GM23248 (cell line): ENCODE measurements at places on chromosomes 7 and 10.
A peak's percentile ranks its signal among the peaks of the same experiment; 100 is the strongest.

DNA sequence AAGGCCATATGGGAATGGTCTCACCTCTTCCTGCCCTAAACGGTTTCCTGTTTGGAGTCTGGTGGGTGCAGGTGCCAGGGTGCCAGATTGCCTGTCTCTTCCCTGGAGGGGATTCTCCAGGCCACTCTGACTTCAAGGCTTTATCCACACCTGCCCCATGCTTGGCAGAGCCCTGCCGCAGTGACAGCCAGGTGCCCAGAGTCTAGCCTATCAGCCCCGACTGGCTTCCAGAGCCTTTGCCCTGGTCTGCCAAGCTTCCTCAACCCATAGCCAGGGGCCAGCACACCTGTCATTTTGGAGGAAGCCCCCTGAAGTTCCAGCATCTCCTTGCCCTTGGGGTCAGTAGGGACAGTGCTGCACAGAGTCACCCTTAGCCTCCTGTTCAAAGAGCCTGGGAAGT is 21.6 kb downstream of the TBATA start:
- no peak for DNase-seq

GRCh38 chr7:30349170-30349569 is 64.8 kb downstream of the ZNRF2 start:
- no peak for DNase-seq

- no peak for DNase-seq
Measured at GRCh38 chr10:73914036-73914435, 3.1 kb downstream of the PLAU start.

- DNase-seq, result peak; percentile 99
Measured at GRCh38 chr7:73715648-73716317, 3.7 kb downstream of the STX1A start.

- DNase-seq, result no peak
Measured at GRCh38 chr7:149398195-149398820, 62.6 kb downstream of the ZNF777 start.

GRCh38 chr7:107996072-107996882 is 6.7 kb downstream of the LAMB1 start:
- peak; percentile 65 for DNase-seq

DNA sequence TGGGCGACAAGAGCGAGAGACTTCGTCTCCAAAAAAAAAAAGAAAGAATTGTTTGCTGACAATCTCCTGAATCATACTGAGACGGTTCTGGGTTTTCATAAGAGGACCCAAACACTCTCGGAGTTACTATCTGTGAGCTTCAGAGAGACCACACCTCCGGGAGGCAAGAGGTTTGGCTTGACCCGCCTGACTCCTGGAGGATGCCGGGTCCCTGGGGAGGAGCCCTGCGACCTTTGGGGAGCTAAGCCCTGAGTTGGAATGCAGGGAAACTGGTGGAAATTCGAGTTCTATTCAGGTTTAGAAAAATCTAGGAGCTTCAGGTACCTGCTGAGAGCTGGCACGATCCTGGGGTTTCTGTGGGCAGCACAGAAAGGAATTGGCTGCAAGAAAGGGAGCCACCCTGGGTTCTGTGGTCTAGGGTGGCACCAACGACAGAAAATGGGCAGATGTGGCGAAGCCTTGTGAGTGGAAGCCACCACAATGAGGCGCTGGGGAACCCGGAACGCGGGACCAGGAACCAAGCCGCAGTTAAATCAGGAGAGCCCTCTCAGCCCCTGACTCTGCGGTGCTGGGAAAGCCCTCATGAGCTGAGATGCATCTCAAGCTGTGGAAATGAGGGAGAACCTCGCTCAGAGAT is 21.9 kb upstream of the GATAD1 start:
- peak; percentile 33 for DNase-seq

GRCh38 chr10:69792341-69792740 is 9.4 kb upstream of the COL13A1 start:
- DNase-seq, result no peak

- DNase-seq, result no peak
Measured at GRCh38 chr7:149279111-149279743, 17.2 kb downstream of the ZNF783 start.

GRCh38 chr7:112144284-112145059 is 61.7 kb downstream of the DOCK4 start:
- DNase-seq, result no peak

DNA sequence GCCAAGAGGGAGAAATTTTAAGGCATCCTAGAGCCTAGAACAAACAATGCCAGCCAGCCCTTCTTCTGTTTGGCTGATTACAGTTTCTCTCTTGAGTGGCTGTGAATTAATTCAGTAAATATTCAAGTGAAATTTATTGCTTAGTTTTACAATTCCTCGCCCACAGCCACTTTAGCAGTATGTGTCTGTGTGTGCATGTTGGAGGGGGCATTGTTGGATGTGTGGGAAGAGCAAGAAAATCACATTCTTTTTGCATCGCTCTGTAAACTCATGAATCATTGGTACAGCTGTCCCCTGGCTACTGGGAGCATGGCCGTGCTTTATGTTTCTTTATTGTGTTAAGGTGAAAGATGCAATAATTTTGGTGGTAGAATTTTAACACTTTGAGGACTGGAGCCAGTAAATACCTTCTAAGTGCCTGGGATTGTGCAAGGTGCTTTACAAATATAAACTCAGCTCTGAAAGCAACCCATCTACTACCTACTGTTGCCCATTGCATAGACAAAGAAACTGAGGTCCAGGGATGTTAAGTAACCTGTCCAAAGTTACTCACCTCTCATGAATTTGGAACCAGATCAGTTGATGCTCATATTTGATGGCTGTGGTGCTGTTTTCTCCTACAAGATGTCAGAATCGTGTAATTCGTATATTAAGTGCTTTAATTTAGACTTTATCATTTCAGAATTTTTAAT is 89.9 kb upstream of the BTBD16 start:
- peak; percentile 77 for DNase-seq

DNA sequence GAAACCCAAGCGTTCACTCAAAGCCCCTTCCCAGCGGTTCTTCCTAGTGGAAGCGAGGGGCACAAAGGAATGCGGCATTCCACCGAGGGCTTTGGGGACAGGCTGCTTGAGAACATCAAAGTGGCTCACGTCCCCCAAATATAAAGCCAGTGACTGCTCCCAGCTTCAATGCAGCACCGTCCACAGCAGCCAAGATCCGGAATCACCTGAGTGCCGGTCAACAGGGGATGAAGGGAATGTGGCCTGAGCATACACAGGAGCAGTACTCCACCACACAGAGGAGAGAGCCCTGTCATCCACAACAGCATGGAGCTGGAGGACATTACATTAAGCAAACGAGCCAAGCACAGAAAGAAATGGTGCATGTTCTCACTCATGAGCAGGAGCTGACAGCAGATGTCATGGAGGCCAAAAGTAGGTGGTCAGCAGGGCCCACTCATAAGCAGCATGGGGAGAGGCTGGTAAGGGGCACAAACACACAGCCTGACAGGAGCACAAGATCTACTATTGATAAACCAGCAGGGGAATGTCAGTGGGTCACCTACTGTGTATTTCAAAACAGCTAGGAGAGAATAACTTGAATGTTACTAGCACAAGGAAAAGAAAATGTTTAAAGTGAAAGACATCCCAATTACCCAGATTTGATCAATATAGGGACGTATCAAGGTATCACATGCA is 79.5 kb downstream of the DIP2C start:
- DNase-seq, result peak; percentile 32

DNA sequence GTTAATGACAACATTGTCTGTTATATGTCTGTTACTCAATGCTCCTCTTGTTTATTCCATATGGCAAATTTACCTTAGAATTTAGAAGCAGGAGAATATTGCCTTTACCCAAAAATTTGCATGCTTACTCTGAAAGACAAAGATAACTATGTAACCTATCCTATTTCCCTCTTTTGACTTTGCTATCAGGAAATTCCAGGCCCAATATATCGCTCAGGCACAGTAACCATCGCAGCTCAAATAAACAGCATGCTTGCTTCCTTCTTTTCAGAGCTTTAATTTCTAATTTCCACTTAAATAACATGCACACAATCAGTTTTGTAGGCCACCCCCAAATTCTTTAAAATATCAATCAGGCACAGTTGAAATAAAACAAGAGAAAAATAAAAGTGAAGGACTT is 57.8 kb downstream of the EBLN1 start:
- no peak for DNase-seq

DNA sequence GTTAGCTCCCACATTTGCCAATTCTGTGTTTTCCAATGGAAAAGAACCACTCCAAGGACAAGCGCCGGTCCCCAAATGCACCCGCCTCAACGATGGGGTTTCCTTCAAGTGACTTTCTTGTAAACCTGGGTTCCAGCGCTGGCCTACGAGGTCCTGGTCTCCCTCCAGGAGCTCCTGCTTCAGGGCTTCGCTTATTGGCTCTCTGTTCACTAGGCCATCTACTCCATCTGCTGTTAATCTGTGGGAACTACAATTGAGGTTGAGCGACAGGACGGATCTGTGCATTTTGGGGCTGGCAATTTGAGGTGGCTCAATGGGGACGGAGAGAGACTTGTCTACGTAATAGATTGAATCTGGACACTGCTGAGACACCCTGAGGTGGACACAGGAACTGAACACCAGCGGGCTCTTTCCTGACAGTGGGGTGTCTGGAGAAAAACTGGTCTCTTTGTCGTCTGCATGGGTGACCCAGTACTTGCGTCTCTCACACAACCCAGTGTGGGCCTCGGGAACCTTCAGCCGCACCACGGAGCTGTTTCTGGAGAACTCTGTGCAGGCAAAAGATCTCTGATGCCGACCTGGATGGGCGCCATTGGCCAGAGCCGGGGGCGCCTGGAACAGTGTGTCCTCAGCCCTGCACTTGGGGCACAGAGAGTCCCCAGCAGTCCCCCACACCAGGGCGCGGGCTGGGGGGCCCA is 115.9 kb upstream of the ADAM12 start:
- DNase-seq, result peak; percentile 77

GRCh38 chr7:130281260-130281659 is 11.7 kb upstream of the CPA4 start:
- DNase-seq, result peak; percentile 79

- DNase-seq, result peak; percentile 29
Measured at GRCh38 chr7:120539321-120539720, 266.3 kb downstream of the KCND2 start.

GRCh38 chr7:11648980-11649379 is 183.0 kb downstream of the THSD7A start:
- no peak for DNase-seq

DNA sequence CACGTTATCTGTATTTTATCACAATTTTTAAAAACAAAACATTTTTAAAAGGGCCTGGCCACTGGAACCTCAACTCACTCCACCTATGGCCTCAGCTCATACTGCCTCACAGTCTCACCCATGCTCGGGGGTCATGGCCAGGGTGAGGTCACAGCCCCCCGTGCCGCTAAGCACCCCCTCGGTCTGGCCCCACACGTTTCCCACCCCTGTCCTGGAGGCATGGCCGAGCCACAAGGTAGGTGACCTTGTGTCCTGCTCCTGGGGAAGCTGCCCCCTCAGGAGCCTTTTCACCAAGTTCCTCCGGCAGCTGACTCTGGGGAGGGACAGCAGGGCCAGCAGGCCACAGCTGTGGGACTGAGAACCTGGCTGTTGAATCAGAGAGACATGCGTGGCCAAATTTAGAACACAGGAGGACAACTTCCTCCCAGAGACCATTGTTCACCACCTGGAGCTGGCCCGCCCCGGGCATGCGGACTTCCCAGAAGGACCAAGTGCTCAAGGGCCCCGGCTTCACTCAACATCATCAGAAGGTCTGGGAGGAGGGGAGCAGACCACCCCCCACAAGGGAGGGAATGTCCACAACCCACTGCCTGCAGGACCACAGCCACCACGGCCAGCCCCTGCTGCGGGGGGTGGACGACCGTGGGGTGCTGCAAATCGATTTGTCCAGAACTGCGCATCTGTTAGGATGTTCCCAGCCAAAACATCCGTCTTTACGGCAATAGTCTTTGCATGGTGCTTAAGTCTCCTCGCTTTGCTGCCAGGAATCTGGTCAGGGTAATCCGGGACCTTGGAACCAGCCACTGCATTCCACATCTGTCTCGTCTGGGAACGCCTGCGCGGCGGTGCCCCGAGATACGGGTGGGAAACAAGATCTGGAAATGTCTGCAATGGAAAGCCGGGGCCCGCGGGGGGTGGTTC is 48.6 kb upstream of the PDGFA start:
- peak; percentile 40 for DNase-seq

- DNase-seq, result peak; percentile 38
Measured at GRCh38 chr7:5234852-5235831, 45.1 kb downstream of the WIPI2 start.

DNA sequence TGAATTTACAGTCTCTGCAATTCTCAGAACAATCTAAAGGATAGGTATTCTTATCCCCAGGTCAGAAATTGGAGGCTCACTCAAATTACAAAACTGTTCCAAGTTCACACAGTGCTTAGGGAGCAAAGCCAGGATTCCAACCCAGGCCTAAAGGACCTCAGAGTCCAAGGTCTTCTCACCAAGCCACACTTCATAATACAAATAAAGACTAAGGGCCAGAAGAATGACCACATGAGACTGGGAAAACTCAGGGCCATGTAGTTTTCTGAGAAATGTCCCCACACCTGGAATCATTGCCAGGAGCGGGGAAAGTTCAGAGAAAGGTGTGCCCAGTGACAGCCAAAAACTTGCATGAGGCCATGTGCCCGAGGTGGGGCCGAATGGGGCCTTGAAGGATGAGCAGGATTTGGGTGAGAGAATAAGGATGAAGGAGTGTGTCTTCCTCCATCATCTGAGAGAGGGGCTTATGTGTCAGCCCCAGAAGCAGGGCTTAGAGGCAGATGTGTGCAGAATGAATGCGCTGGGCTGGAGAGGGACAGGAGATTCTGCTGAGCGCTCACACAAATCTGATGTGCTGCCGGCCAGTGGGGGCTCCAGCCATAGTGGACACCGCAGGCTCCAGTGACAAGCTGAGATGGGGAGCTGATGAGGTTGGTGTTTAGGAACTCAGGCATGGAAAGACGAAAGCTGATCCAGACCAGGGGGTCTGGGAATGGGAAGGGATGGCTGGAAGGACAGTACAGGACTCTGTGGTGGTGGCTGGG is 35.9 kb downstream of the BLNK start:
- no peak for DNase-seq

- DNase-seq, result no peak
Measured at GRCh38 chr10:49332768-49333167, 33.8 kb downstream of the C10orf71 start.

- peak; percentile 67 for DNase-seq
Measured at GRCh38 chr10:115355162-115355760, 262.1 kb downstream of the ATRNL1 start.

DNA sequence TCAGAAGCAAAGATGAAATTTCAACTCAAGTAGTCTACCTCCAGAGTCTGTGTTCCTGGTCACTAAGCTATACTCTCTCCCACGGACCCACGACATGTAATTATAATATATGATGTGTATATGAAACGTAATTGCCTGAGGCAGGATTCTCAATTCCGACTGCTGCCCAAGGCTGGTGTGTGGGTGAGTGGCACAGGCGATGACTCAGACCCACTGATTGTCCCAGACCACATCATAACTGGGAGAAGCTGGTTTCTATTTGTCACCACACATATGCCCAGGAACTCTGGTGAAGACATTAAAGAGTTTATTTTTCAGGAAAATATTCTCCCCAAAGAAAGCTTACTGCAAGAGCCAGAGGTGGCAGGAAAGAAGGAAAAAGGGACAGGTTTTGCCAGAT is 219.3 kb downstream of the JAZF1 start:
- DNase-seq, result peak; percentile 90
